Hippocampal formation (tissue), 2 donors: ENCODE measurements at places on chromosomes 7 and 10.

DNA sequence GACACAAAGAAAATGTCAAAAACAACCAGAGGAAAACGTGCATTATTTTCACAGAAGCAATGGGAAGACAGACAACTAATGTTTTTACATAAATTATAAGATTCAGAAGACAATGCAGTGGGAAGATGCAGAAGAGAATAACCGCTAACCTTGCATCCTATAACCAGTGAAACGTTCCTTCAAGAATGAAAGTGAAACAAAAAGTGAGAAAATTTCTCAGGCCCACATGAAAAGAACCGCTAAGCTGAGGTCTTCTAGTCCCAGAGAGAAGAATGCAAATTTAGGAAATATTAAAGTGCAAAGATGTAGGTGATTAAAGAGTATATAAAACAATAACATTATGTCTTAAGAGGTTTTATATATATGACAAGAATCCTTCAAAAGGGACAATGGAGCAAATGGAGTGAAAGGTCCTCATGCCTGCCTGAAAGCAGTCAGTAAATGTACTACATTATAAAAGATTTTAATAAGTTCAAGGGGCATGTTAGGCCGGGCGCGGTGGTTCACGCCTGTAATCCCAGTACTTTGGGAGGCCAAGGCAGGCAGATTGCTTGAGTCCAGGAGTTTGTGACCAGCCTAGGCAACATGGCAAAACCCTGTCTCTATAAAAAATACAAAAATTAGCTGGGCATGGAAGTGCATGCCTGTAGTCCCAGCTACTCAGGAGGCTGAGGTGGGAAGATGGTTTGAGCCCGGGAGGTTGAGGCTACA is 43.1 kb upstream of the DDC start:
- no peak for DNase-seq

DNA sequence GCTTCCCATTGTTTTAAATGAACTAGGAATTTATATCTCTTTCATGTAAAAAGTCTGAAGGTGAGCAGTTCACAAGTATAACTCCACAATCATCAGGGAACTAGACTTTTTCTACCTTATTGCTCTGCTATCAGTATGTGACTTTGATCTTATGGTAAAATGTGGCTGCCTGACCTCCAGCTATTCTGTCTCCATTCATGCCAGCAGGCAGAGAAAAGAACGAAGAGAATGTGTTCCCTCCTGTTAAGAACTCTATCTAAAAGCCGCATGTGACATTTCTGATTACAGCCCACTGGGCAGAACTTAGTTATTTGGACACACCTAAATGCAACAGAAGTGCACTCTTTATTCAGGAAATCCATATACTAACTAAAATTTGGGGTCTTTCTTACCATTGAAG is 102.8 kb upstream of the MBL2 start:
- no peak for DNase-seq

GRCh38 chr7:26397332-26397731 is 105.7 kb downstream of the SNX10 start:
- no peak for DNase-seq

GRCh38 chr7:85805249-85805648 is 618.4 kb upstream of the SEMA3D start:
- DNase-seq, result no peak

DNA sequence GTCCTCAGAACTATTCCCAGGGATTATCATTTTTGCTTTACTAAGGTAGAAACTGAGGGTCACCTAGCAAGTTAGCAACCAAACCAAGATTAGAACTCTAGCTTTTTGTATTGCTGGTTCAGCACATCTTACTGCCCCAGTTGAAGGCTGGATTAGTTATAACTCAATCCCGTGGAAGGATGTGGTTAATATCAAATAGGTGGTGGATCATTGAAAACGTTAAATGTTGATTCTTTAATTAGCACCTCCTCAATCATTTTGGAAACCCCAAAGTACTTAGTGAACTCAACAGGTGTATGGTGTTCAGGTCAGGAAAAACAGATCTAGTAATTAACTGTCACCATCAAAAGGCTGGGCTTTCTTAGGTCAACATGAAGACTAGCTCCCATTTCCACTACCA is 152.4 kb downstream of the ARID5B start:
- DNase-seq, result no peak

GRCh38 chr7:134527979-134528371 is 608 bp downstream of the AKR1B10 start:
- no peak for DNase-seq

DNA sequence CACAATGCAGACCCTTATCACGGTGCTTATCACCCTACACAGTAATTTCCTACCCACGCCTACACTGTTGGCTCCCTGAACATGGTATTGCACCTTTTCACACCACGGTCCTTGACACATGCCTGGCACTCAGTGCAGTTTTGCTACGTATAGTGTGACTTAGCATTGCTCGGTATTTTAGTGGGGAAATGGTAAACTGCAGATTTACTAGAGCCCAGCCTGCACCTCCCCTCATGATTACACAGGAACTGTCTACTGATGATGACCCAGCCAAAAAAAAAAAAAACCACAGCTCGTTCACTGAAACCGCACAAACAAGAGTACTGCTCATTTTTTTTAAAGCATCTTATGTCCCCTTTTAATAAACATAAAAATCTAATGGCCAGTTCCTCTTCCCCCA is 124.2 kb upstream of the ZNF746 start:
- DNase-seq, result no peak

DNA sequence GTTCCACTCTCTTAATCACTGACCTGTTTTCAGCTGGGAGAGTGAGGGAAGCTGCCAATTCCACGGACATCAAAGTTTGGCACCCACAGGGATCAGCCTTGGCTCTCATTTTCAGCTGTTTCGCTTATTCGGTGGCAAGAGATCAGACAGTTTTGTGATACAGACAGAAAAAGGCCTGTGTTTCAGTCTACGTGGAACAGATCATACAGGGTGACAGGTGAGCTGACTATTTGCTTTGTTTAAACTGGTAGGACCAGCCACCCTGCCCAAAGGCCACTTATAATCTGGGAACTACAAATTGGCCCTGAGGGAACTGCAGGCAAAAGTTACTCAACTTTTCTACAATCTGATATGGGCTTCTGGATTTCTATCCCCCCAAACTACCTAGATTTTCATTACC is 128.6 kb downstream of the ZNF467 start:
- DNase-seq, result no peak

DNA sequence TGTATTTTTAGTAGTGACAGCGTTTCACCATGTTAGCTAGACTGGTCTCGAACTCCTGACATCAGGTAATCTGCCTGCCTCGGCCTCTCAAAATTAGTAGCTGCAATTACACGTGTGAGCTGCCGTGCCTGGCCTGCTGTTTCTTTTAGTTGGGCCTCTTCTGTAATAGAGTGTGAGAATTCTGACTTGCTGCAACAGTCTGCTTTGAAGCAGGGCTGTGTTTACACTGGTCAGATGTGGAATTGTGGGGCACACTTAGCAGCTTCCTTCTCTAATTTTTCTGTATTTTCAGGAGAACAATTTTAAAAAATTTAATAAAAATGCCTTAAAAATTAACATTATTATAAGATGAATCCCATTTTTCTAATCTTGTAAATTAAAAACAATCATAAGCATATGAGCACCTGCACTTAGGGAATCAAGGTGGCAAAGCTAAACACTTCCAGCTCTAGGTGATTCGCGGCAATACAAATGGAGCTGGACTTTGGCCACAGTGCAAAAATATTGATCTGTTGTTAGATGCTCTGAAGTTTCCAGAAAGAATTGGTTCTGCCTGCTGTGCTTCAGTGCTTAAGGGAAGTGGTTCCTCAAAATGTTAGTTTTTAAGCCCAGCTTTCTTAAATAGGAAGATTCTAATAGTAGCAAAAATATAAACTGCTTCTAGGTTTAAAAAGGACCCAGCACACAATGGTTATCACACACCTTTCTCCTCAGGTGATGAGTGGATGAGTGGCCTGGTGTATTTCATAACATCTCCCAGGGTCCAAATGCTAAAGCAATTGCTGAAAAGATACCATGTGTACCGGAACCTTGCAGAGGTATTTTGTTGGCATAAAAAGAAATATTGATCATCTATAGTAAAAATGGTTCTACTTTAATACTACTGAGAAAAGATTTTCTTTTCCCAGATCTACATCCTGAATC is 63.5 kb upstream of the ATRNL1 start:
- DNase-seq, result no peak

- DNase-seq, result no peak
Measured at GRCh38 chr10:74322141-74322540, 171.1 kb downstream of the ADK start.

GRCh38 chr10:75592791-75593643 is 161.6 kb downstream of the LRMDA start:
- no peak for DNase-seq

DNA sequence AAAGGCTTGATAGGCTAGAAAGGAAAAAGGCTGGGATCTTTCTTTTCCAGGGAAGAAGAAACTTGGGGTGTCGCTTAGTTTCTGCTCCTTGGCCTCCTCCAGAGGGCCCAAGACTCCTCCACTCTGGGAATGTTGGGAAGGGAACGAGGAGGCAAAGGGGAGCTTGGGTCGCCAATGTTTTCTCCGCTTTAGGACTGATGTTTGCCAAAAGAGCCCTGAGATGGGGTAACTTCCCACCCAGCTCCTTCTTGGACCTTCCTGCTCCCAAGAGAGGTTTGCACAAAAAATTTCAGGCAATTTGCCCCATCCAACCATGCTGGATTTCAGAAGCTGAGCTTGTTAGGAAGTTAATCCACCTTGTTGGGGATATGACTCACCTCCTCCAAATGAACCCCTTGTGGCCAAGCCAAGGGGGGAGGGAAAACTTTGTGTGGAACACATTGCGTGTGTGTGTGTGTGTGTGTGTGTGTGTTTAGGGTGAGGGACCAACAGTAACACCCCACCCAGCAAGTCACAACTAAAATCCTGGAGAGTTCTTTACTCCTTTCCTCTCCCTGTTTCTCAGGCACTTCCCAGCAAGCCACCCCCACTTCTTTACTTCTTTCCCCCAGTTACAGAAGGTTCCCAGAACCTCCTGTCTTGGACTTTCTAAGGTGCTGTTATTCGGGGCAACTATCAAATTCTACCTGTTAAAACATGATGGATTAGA is 8.7 kb upstream of the HOXA2 start:
- no peak for DNase-seq

DNA sequence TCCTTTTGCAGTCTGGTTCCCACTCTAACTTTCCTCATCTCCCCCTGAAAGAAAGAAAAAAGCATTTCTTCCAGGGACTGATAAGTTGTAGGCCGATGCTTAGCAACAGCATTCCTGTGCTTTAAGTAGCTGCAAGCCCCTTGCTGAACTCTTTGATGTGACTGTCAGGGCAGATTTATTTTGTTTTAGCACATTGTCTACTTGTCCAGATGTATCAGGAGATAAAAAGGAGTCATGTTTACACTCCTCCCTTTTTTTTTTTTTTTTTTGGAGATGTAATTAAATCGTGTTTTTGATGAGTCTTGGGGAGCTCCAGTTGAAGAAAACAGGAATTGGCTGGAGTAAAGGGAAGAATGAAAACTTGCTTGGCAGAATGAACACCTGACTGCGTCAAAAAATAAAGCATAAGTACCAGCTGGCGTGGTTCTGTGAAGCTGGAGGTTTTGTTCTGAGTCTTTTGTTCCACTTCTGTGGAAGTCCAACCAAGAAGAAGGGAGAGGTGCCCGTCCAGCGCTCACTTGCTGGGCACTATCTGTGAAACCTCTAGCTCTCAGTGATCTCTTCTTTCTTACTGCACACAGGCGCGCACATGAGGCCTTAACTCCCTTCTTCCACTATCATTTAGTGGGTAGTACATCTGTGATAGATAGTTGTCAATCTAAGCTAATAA is 871.7 kb downstream of the LRMDA start:
- DNase-seq, result no peak

DNA sequence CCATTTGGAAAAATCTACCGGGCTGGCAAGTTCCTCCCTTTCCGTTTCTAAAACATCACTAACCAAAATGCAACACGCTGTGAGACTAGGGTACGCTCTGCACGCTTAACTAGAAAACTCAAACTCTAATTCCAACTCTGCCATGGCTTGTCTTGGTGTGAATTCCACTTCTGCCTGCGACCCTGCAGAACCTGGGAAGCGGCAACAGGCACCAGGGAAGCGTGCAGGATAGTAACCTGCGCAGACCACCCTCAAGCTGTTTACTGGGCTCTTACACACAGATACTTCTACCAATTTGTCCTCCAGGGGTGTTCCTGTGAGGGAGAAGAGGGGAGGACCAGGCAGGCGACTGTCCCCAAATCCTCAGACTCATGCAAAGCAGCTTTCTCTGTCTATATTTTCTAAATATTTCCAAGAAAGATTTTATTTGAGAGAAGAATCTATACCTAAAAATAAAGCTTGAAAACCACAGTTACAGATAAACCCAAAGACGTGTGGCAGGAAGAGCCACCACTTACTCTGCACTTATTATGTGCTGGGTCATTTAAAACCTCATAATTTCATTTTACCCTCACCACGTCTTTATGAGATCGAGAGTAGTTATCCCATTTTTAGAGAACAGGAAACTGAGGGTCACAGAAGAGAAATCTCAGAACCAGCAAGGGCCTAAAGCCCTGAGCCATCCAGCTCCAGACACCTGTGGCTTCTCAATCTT is 52.9 kb downstream of the CPXM2 start:
- DNase-seq, result no peak

DNA sequence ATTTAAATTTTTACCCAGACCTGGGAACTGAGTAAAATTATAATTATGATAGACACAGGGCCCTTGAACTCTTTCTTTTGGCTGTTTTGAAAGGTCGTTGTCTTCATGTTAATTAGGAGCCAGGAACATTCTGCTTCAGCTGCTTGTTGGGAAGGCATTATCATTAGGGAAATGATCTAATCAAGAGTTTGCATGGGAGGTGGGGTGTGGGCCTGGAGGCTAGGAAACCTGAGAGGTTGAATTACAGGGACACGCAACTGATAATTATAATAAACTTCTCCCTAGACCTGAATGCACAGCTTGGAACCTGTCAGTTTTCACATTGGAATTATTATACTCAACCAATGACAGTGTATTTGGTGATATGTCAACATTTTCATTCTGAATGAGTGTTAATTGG is 237.7 kb downstream of the CACNB2 start:
- no peak for DNase-seq

- DNase-seq, result no peak
Measured at GRCh38 chr10:66239062-66239461, 686.8 kb upstream of the LRRTM3 start.

- DNase-seq, result peak; percentile 46
Measured at GRCh38 chr7:47254081-47254977, 327.6 kb downstream of the TNS3 start.

- no peak for DNase-seq
Measured at GRCh38 chr7:24912424-24912823, 67.6 kb downstream of the OSBPL3 start.

DNA sequence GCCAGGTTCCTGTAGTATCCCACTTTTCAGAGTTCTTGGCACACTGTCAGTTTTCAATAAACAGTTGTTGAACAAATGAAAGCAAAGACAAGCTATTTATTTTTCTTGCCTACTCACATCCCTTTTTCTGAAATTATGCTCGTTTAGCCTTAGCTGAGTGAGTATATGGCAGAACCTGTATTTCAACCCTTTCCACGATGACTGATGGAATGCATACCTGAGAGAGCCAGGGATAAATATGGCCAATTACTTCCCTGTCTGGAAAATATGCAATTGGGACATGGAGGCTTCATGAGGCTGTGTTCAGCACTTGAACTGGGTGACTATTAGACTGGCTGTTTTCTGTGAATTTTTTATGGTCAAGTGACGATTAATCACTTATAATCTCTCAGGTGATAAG is 144.5 kb upstream of the POT1 start:
- no peak for DNase-seq

- DNase-seq, result no peak
Measured at GRCh38 chr7:73894733-73895551, 34.0 kb downstream of the TMEM270 start.

GRCh38 chr10:3783682-3784432 is 1.2 kb downstream of the KLF6 start:
- DNase-seq, result peak; percentile 68
